ENCODE measurements at places on chromosomes 3 and 15. TPM values are rescaled to one million over a fixed set of nuclear protein-coding genes. Genes with fewer than 3 reads are reported as not detected.

CTXN2 gene
- not detected for total RNA-seq

TERB2 gene
- not detected for total RNA-seq

LYZL4 gene
- total RNA-seq: not detected

GCSAM gene
- 0.16 TPM for total RNA-seq

CHRNB4 gene
- total RNA-seq: not detected
